ENCODE measurements at places on chromosomes 6 and 20.

- DNase-seq, result no peak
These were observed 273.8 kb downstream of the CDH4 start for GRCh38 chr20:61525781-61526431.

DNA sequence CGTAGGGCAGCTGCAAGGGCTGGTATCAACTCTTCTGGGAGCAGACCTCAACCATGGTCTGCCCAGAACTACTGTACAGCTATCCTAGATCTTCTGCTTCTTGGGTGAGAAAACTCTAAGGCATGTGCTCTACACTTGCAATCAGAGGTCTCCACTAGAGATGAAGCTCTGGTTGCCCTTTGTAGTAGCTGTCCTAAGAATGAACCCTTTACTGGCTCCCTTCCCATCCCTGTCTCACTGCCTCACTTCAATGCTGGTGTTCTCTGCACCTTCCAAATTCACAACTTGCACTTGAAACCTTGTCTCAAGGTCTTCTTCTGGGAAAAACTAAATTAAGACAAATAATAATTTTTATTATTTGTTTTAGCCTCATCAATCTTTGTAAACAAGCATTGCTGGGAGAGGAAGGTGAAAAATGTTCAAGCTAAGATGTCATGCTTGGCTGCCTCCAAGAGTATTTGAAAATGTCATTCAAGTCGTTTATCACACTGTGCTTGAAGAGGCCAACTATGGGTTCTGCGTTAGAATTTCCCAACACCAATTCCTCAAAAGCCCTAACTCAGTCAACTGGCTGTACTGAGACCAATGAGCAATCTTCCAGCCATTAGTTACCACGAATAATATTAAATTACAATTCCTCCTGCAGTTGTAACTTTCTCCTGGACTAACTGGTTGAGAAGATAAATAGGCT is 255.7 kb upstream of the PRND start:
- no peak for DNase-seq

DNA sequence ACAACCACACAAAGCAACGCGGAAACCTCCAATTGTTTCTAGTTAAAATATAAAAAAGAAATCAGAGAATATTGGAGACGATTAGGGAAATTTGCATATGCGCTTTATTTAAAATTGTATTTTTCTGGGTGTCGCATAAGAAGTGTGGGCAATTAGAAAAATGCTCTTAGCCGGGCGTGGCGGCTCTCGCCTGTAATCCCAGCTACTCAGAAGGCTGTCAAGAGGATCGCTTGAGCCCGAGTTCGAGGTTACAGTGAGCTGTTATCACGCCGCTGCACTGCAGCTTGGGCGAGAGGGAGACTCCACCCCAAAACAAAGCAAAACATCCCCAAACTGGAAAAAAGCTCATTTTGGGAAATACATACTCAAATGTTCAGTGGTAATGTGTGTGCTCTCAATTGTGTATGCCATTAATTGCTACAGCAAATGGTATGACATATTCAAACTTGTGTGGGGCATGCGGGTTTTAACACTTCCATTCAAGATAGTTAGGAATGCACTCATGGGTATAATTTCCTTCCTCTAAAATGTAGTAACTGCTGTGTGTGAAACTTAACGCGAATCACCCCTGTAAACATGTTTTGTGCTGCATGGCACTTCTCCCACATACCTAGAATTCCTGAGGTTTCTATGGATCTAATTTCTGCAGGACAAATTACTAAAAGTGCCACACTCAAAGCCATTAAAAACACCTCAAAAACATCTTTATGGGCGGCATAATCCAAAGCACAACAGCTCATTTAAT is 54.7 kb upstream of the HFE start:
- DNase-seq, result no peak

- DNase-seq, result no peak
These were observed 407.7 kb downstream of the CDH26 start for GRCh38 chr20:60365882-60366281.

DNA sequence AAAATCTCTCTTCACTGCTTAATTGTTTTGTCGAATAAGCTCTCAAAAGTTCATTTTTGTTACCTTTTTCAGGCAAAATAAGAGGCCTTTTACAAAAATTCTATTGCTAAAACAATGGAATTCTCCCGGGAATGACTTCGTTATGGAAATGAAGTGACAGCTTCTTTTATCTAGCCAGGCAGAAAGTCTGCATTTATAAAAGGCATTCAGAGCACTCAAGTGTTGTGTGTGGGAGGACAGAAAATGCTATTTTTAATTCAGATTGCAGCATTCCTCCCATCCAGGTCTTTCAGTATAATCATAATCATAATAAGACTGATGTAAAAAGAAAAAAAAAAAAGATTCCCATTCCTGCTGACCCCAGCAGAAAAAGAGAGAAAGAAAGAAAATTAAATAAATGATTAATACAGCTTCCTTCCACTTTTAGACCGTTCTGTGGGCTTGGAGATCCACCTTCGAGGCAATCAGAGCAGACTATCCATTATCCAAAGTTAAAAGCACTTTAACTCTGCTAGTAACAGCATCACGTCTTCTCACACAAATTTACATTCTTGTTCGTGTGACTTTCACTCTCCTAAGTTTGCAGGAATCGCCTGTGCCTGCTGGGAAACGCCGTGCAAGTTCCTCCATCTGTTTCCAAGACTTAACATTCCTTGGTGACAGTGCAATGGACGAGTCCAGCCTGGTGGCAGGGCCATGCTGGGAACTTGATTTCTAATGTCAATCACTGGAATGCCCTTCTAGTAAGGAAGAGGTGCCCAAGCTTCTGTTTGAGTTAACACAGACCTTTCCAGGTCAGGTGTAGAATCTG is 258.8 kb downstream of the GMPR start:
- DNase-seq, result no peak

- no peak for DNase-seq
These were observed 233.7 kb downstream of the THBS2 start for GRCh38 chr6:169019727-169020491.

DNA sequence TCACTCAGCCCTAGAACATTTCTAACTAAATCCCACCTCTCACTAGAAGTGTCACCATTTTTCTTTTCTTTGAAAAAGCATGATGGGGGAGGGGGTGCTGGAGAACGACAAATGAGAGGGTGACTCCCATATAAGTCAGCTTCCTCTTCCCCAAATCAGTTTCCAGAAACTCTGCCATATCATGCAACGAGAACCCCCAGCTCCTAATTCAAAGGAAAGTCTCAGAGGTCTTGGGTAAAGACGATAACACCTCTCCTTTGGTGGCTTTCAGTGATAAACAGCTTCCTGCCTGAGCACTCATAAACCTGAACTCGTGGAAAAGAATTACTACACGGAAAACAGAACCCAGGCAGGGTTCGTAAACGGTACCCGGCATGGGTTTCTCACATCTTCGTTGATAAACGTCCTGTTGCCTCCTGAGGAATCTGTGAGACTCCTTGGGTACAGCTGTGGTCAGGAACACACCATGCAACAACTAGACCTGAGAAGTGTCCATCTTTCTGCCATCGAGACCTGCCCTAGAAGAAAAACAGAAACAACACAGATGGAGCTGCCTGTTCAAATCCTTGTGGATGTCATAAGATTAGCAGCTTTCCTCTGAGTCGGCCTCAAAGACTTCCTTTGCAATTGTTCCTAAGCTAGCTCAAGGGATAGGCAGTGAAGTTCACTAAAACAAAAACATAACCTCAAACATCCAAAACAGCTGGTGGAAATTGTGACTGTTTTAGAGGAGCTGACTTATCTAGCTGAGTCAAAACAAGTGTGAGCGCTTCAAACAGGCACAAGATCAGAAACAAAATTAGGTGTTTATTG is 185.8 kb upstream of the PRDM1 start:
- DNase-seq, result no peak

- DNase-seq, result no peak
These were observed 6.2 kb downstream of the PXMP4 start for GRCh38 chr20:33713865-33714367.

- no peak for DNase-seq
These were observed 106.6 kb upstream of the LRFN2 start for GRCh38 chr6:40693768-40694167.

DNA sequence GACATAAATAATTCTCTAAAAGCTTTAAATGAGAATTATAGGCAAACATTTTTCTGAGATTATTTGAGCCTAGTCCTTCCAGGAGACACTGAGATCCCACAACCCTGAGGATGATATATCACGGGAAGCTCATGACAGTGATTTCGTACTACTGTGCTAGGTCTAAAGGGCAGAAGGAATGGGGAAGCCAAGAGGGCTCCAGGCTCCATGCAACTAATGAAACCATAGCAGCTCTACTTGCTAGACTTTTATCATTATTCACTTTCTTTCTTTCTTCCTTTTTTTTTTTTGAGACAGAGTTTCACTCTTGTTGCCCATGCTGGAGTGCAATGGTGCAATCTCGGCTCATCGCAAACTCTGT is 57.3 kb upstream of the SGK1 start:
- no peak for DNase-seq

DNA sequence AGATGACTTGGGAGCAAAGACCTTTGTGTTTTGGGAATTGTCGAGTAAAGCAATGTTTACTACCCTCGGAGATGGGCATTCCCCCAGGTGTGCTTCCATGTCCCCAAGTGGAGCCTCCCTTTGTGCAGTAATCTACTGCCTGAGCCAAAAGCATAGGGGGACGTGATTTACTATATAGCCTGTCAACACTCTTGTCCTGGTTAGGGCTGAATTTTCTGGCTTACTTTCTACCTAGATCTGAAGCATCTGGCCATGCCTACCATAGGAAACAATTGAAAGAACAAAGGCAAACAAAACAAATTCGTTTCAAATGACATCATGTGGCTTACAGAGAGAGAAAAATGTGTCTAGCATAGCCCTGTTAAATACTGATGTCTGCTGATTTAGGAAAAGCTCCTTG is 350.6 kb downstream of the SAMD5 start:
- no peak for DNase-seq

GRCh38 chr6:157774153-157775135 is 48.6 kb upstream of the SNX9 start:
- DNase-seq, result peak; percentile 40

DNA sequence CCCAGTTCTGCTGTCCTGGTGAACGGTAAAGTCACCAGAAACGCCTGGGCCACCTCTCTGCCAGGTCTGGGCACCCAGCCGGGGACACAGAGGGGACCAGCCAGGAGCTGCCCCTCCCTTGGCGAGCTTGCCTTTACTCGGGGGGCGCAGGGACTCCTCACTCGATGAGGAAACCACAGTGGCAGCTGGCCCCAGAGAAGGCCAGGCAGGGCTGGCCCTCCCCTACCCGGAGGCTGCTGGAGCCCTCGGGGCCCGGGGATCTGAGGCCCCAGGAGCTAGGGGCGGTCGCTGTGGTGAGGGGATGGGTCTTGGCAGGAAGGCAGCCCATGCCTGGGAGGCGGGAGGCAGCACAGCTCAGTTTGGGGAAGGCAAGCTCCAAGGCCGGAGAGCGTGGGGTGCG is 80.4 kb upstream of the SLCO4A1 start:
- DNase-seq, result no peak

GRCh38 chr6:99836471-99836870 is 157.6 kb downstream of the MCHR2 start:
- no peak for DNase-seq

DNA sequence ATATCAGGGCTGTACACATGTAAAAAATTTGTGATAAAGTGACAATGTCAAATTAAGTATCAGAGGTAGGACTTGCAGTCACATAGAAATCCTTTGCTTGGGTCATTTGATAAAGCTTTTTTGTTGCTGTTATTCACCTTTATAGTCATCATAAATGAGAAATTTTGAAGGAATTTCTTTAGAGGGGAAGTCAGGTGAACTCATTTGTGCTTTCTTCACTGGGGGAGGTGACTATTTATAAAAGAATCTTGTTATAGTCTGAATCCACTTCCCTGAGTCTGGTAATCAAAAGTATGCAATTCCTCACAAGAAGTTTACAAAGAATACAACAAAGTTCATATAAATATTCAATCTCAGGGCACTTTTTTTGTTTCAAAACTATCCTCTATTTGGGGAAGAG is 47.7 kb downstream of the FRK start:
- no peak for DNase-seq

GRCh38 chr6:137236581-137237355 is 17.6 kb upstream of the IFNGR1 start:
- no peak for DNase-seq

DNA sequence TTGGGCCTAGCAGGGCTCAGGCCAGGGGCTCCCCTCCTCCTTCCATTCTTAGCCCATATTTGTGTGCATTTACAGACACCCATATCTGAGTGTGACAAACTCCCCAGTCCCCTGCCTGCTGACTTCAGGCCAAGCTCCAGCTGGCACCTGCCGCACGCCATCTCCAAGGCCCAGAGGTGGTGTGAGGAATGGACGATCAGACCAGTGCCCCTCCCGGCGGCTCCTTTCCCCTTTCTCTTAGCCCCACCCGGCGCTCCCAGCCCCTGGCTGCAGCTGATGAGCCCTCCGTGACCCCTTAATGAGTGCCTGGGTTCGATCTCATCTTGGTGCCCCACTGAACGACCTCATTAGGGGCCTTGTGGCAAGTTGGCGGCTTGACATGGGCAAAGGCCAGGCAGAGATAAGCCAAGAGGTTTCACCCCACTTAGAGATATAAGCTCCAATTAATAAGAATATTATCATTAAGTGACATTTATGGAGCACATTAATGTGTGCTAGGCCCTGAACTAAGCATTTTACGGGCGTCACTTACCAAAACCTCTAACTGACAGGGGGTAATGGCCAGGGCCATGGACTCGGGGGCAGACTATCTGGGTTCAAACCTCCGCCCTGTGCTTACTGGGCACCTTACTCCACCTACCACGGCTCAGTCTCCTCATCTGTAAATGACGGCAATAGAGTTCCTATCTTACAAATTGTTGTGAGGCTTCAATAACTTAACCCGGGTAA is 17.5 kb downstream of the ADA start:
- no peak for DNase-seq

DNA sequence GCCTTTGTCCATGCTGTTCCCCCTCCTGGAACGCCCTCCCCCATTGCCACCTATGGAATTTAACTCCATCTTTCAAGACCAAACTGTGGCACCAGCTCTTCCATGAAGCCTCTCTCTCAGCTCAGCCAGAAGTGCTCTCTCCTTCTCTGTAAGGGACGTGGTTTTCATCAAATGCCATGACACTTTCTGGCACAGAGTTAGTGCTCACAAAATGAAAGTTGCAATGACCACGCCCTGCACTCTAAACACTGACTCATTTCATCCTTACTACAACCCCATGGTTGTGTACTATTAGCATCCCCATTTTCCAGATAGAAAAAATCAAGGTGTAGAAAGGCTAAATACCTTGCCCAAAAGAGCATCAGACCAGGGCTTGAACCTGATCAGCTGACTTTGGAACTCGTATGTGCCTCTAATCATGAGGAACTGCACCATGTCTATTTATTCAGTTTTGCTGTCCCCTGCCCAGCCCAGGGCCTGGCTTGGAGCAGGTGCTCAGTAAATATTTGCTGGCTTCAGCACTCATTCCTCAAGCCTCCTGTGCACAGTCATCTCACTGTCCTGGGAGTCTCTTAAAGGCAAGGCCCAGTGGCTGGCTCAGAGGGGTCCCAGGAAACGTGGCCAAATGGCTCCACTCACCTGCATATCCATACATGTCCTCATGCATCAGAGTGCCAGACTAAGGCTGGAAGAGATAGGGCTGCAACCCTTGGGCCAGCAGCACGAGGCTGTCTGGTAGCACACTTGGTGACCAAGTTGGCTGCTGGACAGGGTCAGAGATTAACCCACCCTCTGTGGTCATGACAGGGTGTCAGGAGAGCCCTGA is 77.9 kb downstream of the MRPL14 start:
- DNase-seq, result no peak

- no peak for DNase-seq
These were observed 19.5 kb upstream of the ASXL1 start for GRCh38 chr20:32338665-32339064.

GRCh38 chr6:107560657-107561056 is 70.7 kb downstream of the SOBP start:
- no peak for DNase-seq

All from 8988T (cell line).